ENCODE measurements at places on chromosomes 1 and 21. TPM values are rescaled to one million over a fixed set of nuclear protein-coding genes. Genes with fewer than 3 reads are reported as not detected.

FAM20B gene
- 21.1 TPM for total RNA-seq

SASS6 gene
- total RNA-seq: 9.0 TPM

YBX1 gene
- total RNA-seq: 1,259 TPM

DNA sequence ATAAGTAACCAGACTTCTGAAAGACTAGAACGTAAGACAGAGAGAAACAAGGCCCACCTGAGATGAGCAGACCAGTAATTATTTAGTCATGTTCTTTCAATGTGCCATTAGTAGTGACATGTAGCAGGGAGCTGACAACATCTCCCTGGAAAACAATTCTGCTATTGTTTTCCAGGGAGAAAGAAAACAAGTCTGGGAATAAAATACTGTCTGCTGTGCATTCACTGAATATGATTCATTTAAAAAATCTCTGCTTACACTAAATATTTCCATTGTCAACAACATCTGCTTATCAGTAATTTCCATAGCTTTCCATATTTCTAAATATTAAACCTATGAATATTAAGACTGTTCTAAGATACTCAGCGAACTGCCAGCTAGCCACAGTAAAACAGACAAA, 80.0 kb downstream of the VCAM1 start:
- no peak overlapping the region for H3K27ac ChIP-seq
- peaks cover 22% of the 10 kb centered on the region for H3K4me1 ChIP-seq
- DNase-seq: peak; percentile 15
- no peaks in the 10 kb centered on the region for H3K27me3 ChIP-seq
- no peaks in the 10 kb centered on the region for H3K36me3 ChIP-seq

- DNase-seq: peak; percentile 62
- H3K4me1 ChIP-seq: peaks cover 8% of the 10 kb centered on the region
- H3K36me3 ChIP-seq: no peaks in the 10 kb centered on the region
- H3K27me3 ChIP-seq: no peaks in the 10 kb centered on the region
- no peak overlapping the region for H3K4me3 ChIP-seq
- no peak overlapping the region for H3K27ac ChIP-seq
These were observed 92.0 kb downstream of the CNIH3 start for GRCh38 chr1:224707843-224708725.

- H3K36me3 ChIP-seq: no peaks in the 10 kb centered on the region
- peak overlapping the region; percentile 68 for H3K27ac ChIP-seq
- DNase-seq: peak; percentile 68
- H3K4me3 ChIP-seq: peak overlapping the region; percentile 88
These were observed 773 bp downstream of the CNST start for GRCh38 chr1:246566813-246567645.

- no peak overlapping the region for H3K4me3 ChIP-seq
- peaks cover 98% of the 10 kb centered on the region for H3K27me3 ChIP-seq
- H3K4me1 ChIP-seq: no peaks in the 10 kb centered on the region
- no peak overlapping the region for H3K27ac ChIP-seq
- H3K36me3 ChIP-seq: no peaks in the 10 kb centered on the region
- DNase-seq: no peak
These were observed 854 bp downstream of the CNTN2 start for GRCh38 chr1:205043866-205044265.

DNA sequence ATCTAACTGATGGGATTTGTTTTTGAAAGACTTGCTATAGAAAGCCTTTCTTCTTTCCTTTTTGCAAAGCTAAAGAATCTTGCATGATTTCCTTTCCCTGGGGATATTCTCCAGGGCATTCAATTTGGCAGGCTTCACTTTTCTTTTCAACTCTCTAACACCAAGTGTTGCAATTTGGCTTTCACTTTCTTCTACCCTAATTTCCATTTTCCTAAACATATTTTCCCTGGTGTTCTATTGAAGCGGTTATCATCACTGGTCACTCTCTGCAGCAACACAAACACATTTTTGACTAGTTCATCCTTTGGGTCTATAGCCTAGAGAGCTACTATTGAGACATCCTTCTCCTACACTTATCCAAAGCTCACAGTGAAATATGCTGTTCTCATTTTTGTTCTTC, 424.5 kb downstream of the NEGR1 start:
- H3K36me3 ChIP-seq: no peaks in the 10 kb centered on the region
- DNase-seq: no peak
- H3K27ac ChIP-seq: no peak overlapping the region
- 0 out of 2 replicates have a peak, but pooled peaks cover 3% of the 10 kb centered on the region for H3K4me1 ChIP-seq
- no peaks in the 10 kb centered on the region for H3K27me3 ChIP-seq

DNA sequence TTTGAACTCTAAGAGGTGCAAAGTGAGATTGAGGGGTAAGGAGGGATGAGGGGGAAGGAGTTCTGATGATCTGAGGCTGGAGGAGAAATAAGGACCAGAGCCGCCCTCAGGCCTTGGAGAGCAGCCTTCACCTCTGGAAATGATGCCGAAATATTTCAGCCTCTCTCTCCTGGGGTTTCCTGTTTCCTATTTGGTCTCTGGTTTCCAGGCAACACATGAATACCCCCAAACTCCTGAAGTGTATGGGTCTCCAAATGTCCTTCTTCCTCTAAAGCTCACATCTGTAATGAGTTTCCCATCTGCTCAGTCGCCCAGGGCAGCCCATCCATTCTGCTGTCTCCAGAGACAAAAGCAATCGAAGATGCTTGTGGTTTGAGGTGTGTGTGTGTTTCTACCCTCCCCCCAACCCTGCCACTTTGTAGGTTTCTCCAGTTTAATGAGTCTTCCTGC, 52.0 kb upstream of the FAM20B start:
- no peaks in the 10 kb centered on the region for H3K36me3 ChIP-seq
- DNase-seq: no peak
- H3K27me3 ChIP-seq: no peaks in the 10 kb centered on the region
- H3K27ac ChIP-seq: no peak overlapping the region
- H3K4me1 ChIP-seq: no peaks in the 10 kb centered on the region

DNA sequence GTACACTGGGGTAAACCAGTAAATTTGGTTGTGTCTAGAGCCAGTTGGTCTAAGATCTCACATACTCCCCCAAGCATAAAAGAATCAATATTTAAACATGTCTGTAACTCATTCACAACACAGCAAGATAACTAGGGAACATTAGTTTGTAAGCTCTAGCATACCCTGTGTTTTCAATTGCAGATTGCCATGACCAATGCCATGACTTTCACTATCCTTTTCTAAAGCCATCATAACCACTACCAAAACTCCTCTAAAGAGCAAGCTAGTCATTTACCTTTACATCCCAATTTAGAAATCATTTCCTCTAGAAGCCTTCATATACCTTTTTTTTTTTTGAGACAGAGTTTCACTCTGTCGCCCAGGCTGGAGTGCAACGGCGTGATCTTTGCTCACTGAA, 56.5 kb upstream of the PLA2G4A start:
- no peaks in the 10 kb centered on the region for H3K36me3 ChIP-seq
- H3K4me1 ChIP-seq: no peaks in the 10 kb centered on the region
- H3K4me3 ChIP-seq: no peak overlapping the region
- H3K27me3 ChIP-seq: no peaks in the 10 kb centered on the region
- no peak overlapping the region for H3K27ac ChIP-seq
